Pancreas (tissue), 10 donors: ENCODE measurements at places on chromosomes 1 and 21. TPM values are rescaled to one million over a fixed set of nuclear protein-coding genes. Genes with fewer than 3 reads are reported as not detected.
A peak's percentile ranks its signal among the peaks of the same experiment; 100 is the strongest.

- DNase-seq = no peak
Observed at GRCh38 chr1:20248971-20249612, 41.6 kb upstream of the VWA5B1 start.

GRCh38 chr1:911875-912739, 11.6 kb upstream of the SAMD11 start:
- DNase-seq = peak; percentile 17

DNA sequence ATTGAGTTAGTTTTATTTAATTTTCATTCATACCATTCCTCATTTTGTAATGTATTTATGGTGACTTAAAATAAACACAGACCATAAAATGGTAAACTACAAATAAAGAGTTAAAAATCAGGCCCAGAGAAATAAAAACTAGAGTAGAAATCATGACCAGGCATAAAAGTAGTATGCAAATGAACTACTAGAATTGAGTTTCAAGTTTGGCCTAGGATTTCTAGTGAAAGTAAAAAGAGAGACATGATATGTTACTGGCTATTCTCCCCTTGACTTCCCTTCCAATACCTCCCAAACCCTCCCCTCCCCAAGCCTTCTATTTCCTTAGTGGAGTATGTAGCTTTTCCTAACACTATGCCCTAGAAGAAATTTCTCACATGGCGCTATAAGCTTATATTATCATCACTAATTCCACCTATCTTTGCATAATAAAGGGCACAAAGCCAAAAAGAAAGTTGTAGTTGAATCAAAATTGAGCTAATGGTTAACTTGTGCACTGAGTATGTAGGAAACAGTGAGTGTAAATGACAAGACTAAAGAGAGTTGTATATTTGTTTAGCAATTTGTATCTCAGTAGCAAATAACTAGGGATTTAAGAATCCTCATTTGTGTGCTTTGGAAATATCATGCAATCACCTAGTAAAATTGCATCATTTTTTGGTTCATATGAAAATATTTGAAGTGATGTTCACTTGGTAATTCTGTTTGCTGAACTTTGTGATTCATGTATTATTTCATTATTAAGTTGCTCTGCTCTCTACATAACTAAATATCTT, 29.7 kb upstream of the CDC14A start:
- no peak for DNase-seq

ZNF678 gene
- polyA plus RNA-seq = 1.7 TPM

RBM11 gene
- 1.6 TPM for polyA plus RNA-seq

TMCC2 gene
- 4.3 TPM for polyA plus RNA-seq
